Caki2 (cell line): ENCODE measurements at places on chromosomes 4 and X.

DNA sequence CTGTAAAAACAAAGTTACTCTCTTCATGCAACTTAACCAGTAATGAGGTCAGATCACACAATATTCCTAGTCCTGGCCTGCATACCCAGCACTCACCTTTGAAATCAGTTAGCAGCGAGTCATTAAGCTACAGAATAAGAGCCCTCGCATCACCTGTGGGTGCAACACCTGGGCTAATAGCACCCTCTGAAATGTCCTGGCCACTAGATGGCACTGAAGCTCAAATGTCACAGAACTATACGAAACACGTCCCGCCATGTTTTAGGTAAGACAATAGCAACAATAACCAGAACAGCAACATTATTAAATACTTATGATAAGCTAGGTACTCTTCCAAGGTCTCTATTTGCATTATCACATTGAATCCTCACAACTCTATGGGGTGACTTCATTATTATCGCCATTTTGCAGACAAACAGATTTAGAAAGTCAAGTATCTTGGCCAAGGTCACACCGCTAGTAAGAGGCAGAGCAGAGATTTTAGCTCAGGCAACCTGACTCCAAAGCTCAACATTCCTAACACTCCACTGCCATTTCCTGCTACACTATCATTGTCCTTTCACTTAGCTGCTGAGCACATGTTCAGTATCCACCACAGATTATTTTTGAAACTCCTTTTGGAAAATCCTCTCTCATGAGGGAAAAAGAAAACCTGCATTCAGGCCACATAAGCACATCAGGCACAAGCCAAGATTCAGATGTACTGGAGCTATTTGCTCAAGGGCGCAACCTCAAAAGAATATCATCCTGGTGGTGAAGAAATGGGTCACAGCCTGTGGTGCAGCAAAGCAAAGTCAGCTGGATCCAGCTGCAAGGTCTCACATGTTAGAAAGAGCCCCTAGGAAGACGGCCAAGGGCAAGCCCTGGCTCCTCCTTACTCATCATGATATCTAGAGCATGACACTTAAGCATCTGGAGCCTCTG, 59.5 kb upstream of the KDR start:
- no peak for DNase-seq

GRCh38 chr4:113700602-113701150, 60.9 kb downstream of the CAMK2D start:
- no peak for DNase-seq

GRCh38 chr4:107891299-107891698, 40.0 kb upstream of the CYP2U1 start:
- no peak for DNase-seq

DNA sequence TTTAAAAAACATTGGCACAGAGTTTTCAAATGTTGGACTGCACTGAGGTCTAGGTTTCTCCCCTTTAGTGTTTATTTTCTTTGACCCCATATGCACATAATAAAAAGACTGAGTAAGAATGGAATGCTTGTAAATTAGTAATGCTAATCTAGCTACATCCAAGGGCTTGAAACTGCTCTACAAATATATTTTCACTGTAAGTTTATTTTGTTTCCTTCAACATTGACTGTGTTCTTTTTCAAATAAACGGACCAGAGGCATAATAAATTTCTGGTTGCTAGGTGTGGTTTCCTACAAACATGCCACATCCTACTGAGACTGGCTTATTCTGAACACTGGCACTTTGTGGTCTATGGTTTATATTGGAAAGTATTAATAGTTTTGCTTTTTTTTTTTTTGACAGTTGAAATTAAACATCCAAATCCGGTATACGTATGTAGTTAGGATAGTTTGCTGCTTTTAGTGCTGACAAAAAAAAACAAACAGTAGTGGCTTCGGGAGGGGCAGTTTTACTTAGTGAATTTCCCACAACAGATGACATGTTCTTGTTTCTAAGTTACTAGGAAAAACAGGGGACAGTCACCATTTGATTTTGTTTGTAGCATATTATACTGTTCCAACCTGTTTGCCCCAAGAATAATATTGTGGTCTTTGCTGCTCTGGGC, 13.2 kb downstream of the CA5B start:
- DNase-seq: peak; percentile 80

DNA sequence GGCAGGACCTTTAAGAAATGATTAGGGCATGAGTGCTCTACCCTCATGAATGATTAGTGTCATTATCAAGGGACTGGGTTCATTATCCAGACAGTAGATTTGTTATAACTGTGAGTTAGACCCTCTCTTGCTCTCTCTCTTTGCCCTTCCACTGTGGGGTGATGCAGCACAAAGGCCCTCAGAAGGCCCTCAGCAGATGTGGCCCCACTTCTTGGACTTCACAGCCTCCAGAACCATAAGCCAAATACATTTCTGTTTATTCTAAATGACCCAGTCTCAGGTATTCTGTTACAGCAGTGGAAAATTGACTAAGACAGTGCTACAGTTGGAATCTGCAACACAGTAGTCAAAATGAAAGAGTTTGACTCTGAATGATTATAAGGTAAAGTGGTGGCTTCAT, 17.2 kb upstream of the PDLIM5 start:
- no peak for DNase-seq

GRCh38 chr4:84493092-84493850, 5.8 kb downstream of the NKX6-1 start:
- DNase-seq: no peak

DNA sequence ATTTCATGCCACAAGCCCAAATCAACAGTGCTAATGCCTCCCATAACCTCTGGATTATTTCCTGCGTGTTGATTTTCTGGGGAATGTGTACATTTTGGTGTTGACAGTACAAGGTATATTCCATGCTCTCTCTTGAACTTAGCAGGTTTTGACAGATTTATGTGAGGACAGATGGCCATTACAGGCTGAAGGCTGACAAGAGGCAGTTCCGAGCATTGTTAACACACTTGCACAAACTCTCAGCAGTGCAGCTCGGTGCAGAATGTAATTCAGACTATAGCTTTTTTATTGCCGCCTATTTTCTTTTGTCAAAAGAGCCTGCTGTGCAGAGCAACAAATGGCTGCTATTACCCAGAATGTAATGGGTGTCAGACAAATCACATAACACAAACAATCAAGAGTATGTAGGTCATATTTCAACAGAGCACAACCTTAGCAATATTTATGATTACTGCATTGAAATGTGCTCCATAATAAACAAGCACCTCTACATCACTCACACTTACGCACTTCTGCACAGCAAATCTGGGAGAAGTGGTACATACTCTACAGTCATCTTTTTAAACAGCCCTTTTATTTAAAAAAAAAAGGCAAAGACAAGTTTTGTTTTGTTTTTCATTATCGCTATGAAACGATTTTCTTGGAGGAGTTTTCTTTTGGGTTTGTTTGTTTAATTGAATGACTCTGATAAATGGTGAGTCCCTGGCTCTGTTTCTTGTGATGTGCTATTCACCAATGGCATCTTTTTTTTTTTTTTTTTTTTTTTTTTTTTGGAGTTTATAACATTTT, 71.6 kb downstream of the PPARGC1A start:
- no peak for DNase-seq

DNA sequence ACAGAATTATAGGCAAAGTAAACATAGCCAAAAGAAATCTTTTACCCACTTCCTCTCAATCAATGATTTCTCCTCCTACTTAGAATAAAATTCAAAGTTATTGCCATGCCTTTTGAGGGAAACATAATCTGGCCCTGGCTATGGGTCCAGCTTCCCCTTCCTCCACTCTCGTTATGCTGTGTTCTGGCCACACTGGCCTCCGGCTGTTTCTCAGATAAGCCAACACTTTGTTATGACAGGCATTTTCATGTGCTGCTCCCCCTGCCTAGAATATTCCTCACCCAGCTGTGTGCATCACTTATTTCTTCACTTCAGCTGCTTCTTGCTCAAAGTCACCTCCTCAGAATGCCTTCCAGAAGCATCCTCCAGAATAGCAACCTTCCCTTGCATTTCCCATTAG, 386.6 kb upstream of the AADAT start:
- DNase-seq: no peak

GRCh38 chr4:176755613-176756012, 37.1 kb downstream of the VEGFC start:
- no peak for DNase-seq

DNA sequence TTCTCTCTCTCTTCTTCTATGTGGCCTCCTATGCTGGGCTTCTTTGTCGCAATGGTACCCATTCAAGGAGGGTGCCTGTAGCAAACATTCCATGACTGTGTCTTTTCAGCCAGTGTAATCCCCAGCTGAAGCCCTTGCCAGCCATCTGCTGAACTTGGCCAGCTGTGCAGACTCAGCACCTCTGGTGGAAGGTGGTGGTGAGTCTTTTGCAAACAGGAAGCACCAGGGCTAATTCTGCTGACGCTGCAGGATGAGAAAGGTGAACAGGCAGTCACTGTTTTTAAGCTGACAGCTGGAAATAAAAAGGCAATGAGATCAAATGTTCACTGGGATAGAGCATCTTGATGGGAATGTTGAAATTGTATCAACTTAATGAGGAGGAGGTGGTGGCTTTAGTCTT, 298.7 kb upstream of the CLNK start:
- no peak for DNase-seq
